ENCODE measurements at places on chromosomes 5 and 9. TPM values are rescaled to one million over a fixed set of nuclear protein-coding genes. Genes with fewer than 3 reads are reported as not detected.
A peak's percentile ranks its signal among the peaks of the same experiment; 100 is the strongest.

SPINK7 gene
- not detected for total RNA-seq

GRCh38 chr5:90680921-90681563, 122.4 kb downstream of the ADGRV1 start:
- no peaks in the 10 kb centered on the region for H3K4me1 ChIP-seq
- H3K4me3 ChIP-seq: no peak overlapping the region
- no peak for DNase-seq
- H3K27me3 ChIP-seq: no peaks in the 10 kb centered on the region
- peak overlapping the region; percentile 10 for H3K27ac ChIP-seq
- peaks cover 18% of the 10 kb centered on the region for H3K36me3 ChIP-seq

GRCh38 chr9:88064554-88064953, 73.7 kb downstream of the SPATA31C2 start:
- H3K4me3 ChIP-seq: no peak overlapping the region
- no peak for DNase-seq
- H3K36me3 ChIP-seq: no peaks in the 10 kb centered on the region
- no peaks in the 10 kb centered on the region for H3K4me1 ChIP-seq
- no peak overlapping the region for H3K27ac ChIP-seq
- H3K27me3 ChIP-seq: no peaks in the 10 kb centered on the region

GRCh38 chr9:131546336-131547084, 1.2 kb downstream of the PRRT1B start:
- no peaks in the 10 kb centered on the region for H3K4me1 ChIP-seq
- DNase-seq: peak; percentile 65
- H3K4me3 ChIP-seq: peak overlapping the region; percentile 40
- H3K27ac ChIP-seq: no peak overlapping the region

- H3K4me3 ChIP-seq: no peak overlapping the region
- H3K27me3 ChIP-seq: peaks cover 7% of the 10 kb centered on the region
- no peaks in the 10 kb centered on the region for H3K36me3 ChIP-seq
- DNase-seq: no peak
Measured at GRCh38 chr5:170589643-170590042, 85.8 kb downstream of the KCNIP1 start.

ARID3C gene
- total RNA-seq: 0.80 TPM

DNA sequence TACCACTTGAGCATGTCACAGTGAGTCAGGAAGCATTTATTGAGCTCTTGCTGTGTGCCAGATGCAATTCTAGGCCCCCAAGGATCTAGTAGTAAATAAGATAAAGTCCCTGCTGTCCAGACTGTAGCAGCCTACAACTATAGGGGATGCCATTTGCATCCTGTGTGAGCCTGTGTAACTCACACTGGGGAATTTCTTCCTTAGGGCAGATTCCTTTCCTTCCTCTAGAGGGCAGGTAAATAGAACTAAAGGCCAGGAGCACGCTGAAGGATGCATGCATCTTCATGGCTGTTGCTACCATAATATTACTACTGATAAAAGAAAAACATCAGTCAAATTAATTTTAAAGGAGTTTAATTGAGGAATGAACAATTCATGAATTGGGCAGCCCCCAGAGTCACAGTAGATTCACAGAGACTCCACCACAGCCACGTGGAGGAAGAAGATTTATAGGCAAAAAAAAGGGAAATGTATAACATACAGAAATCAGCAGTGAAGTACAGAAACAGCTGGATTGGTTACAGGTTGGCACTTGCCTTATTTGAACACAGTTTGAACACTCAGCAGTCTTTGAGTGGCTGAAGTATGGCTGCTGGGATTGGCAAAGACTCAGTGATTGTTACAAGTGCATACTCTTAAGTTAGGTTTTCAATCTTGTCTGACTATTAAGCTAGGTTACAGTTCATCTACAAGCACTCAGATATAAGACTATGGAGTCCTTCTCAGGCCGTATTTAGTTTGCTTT, 98.9 kb downstream of the ACTL7B start:
- H3K4me1 ChIP-seq: no peaks in the 10 kb centered on the region
- DNase-seq: peak; percentile 59
- no peaks in the 10 kb centered on the region for H3K36me3 ChIP-seq
- H3K27ac ChIP-seq: no peak overlapping the region
- H3K27me3 ChIP-seq: peaks cover 10% of the 10 kb centered on the region

DNA sequence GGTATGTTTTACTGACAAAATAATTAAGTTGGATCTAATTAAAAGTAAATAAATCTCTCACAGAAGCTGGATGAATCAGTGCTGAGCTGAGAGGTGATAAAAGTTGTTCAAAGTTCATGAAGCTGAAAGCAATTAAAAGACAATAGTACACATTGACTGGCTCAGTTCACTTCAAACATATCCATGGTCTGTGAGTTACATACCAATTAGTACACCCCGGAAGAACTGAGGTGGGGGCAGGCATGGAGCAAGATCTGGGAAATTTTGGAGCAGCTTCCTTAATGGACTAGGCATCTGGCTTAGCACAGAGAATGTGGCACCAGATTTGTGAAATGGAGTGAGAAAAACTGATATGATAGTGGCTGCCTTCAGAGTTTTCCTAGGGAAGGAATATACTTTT, 152.7 kb downstream of the ATP10B start:
- H3K27me3 ChIP-seq: no peaks in the 10 kb centered on the region
- DNase-seq: no peak
- peak overlapping the region; percentile 8 for H3K4me3 ChIP-seq
- no peak overlapping the region for H3K27ac ChIP-seq

DNA sequence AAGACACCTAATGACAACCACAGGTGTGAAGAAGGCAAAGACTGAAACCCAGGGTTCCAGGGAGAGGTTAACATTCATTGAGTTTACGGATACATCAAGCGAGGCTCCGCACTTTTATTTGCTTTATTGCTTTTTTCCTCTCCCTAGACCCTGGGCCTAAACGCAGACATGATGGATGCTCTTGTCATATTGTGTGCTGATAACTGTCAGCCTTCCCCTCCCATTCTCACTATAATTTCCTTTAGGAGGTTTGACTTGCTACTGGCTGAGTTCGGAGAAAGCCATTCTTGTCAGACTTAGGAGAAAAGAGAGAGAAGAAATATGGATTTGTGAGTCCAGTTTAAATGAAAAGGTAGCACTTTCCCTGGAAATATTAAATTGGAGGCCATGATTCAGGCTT, 471.6 kb downstream of the DNAH5 start:
- DNase-seq: no peak
- no peak overlapping the region for H3K4me3 ChIP-seq
- no peak overlapping the region for H3K27ac ChIP-seq
- no peaks in the 10 kb centered on the region for H3K36me3 ChIP-seq
- H3K27me3 ChIP-seq: no peaks in the 10 kb centered on the region

- H3K4me3 ChIP-seq: no peak overlapping the region
- no peak for DNase-seq
- no peaks in the 10 kb centered on the region for H3K27me3 ChIP-seq
- H3K27ac ChIP-seq: no peak overlapping the region
Measured at GRCh38 chr9:117720066-117720465, 15.9 kb downstream of the TLR4 start.

GRCh38 chr9:128643519-128644300, 12.9 kb downstream of the DYNC2I2 start:
- no peak overlapping the region for H3K4me3 ChIP-seq
- H3K4me1 ChIP-seq: no peaks in the 10 kb centered on the region
- peak overlapping the region; percentile 44 for H3K27ac ChIP-seq
- DNase-seq: no peak
- H3K36me3 ChIP-seq: peaks cover 23% of the 10 kb centered on the region

SPINK6 gene
- total RNA-seq: not detected

- no peaks in the 10 kb centered on the region for H3K36me3 ChIP-seq
- H3K4me3 ChIP-seq: no peak overlapping the region
- DNase-seq: no peak
- peaks cover 3% of the 10 kb centered on the region for H3K4me1 ChIP-seq
- no peaks in the 10 kb centered on the region for H3K27me3 ChIP-seq
Measured at GRCh38 chr5:9661316-9662015, 31.3 kb upstream of the TAS2R1 start.

DNA sequence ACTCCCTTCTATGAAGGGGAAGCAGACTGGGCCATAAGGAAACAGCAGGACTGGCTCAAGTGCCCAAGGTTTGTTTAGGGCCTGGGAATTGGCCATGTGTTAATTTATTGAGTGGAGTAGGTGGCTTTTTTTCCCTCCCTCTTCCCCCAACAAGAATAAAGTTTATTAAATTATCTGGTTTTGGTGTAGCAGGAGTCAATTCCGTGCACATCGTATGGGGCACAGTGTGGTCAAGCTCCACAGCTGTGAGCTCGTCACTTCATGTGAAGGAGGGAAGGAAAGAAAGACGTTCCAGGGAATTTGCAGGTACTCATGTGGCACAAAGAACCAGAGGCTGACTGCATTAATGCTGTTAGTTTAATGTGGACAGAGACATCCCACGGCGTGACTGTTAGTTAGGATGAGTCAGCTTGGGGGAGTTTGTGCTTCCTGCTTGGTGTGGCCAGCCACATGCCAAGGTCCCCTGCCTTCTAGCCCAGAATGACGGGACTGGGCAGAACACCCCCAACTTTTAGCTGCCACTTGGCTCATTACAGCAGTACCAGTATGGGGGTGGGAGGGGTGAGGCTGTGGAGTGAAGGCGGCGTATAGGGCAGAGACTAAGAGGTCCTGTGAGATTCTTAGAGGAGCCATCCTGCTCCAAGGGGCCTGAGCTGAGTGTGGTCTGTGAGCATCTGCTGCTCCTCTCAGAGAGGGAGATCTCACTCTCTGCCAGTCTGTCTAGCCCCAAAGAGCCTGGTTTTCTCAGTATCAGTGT, 33.2 kb downstream of the CSF1R start:
- H3K27ac ChIP-seq: no peak overlapping the region
- H3K4me3 ChIP-seq: no peak overlapping the region
- DNase-seq: peak; percentile 43
- no peaks in the 10 kb centered on the region for H3K27me3 ChIP-seq

- peaks cover 20% of the 10 kb centered on the region for H3K27me3 ChIP-seq
- no peaks in the 10 kb centered on the region for H3K4me1 ChIP-seq
- H3K27ac ChIP-seq: no peak overlapping the region
- DNase-seq: no peak
- no peak overlapping the region for H3K4me3 ChIP-seq
- no peaks in the 10 kb centered on the region for H3K36me3 ChIP-seq
Measured at GRCh38 chr9:84277646-84278045, 62.9 kb downstream of the SLC28A3 start.

FOXD4L6 gene
- total RNA-seq: not detected

DNA sequence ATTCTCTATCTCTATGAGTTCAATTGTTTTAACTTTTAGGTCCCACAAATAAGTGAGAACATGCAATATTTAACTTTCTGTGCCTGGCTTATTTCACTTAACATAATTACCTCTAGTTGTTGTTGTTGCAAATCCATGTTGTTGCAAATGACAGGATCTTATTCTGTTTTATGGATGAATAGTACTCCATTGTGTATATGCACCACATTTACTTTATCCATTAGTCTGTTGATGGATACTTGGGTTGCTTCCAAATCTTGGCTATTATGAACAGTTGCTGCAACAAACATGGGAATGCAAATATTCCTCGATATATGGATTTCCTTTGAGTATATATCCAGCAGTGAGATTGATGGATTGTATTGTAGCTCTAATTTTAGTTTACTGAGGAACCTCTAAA, 36.3 kb downstream of the MEGF9 start:
- H3K4me1 ChIP-seq: peaks cover 7% of the 10 kb centered on the region
- peaks cover 31% of the 10 kb centered on the region for H3K27me3 ChIP-seq
- no peak overlapping the region for H3K4me3 ChIP-seq
- no peaks in the 10 kb centered on the region for H3K36me3 ChIP-seq

LCN9 gene
- total RNA-seq: 10.4 TPM

DNA sequence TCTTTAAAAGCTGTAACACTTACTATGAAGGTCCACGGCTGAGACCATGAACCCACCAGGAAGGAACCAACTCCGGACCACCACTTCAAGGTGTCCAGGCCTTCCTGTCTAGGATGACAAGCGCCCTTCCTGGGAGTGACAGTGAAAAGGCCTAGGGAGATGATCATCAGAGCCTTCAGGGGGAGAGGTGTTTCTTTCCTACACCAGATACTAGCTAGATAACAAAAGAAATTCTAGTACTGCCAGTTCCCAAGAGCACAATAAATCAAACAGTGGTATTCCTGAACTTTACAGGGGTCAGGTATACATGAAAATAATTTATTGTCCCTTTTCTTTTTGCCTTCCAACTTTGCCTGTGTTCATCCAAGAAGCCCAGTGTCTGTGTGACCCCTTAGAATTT, 94.2 kb upstream of the NFIL3 start:
- no peak overlapping the region for H3K4me3 ChIP-seq
- no peaks in the 10 kb centered on the region for H3K27me3 ChIP-seq
- H3K4me1 ChIP-seq: no peaks in the 10 kb centered on the region
- H3K27ac ChIP-seq: no peak overlapping the region
- DNase-seq: no peak

- no peak for DNase-seq
- H3K36me3 ChIP-seq: no peaks in the 10 kb centered on the region
Measured at GRCh38 chr5:76604838-76605237, 18.4 kb downstream of the F2RL2 start.

JAKMIP2 gene
- total RNA-seq: 7.1 TPM

- H3K27ac ChIP-seq: no peak overlapping the region
- DNase-seq: no peak
- no peaks in the 10 kb centered on the region for H3K4me1 ChIP-seq
Measured at GRCh38 chr9:1207686-1208085, 157.5 kb downstream of the DMRT2 start.

SVEP1 gene
- 0.29 TPM for total RNA-seq

LMBRD2 gene
- total RNA-seq: 7.4 TPM

- H3K4me3 ChIP-seq: no peak overlapping the region
- no peaks in the 10 kb centered on the region for H3K27me3 ChIP-seq
- H3K36me3 ChIP-seq: no peaks in the 10 kb centered on the region
Measured at GRCh38 chr9:132481053-132481849, 71.2 kb downstream of the CFAP77 start.

GPRIN1 gene
- total RNA-seq: 4.8 TPM

GALNT12 gene
- 22.1 TPM for total RNA-seq

DNA sequence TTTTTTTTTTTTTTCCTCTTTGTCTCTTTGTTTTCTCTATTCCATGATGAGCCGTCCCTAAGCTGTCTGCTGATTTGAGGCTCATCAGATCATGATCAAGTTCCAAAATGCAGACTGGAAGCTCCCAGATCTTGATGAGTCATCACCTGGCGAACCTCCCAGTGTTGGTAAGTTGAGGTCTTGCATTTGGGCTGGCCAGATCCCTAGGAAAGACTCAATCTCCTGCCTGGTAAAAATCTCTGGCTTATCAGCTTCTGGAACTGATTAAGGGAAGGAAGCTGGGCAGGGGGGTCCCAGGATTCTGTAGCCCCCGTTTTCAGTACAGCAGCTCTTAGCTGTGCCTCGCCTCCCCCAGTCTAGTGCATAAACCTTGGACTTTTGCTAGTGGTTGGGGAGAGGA, 69.0 kb downstream of the TSPAN17 start:
- no peak for DNase-seq
- no peak overlapping the region for H3K4me3 ChIP-seq
- no peaks in the 10 kb centered on the region for H3K36me3 ChIP-seq

SLC25A2 gene
- total RNA-seq: 0.50 TPM

DNA sequence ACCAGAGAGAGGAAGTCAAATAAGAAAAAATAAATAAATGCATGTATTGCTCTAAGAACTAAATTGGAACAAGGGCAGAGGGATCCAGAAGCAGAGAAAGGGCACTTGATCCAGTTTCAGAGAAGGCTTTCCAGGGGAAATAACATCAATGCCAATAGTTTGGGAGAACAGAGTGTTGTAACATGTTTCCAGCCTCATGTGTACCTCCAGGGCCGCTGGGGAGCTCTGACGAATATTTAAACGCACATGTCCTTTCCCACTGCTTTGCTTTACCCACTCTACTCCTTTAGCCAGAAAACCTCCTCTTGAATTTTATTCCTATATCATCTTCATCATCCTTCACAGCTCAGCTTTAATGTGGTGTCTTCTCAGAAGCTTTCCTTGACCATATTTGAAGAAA, 233.7 kb downstream of the ENC1 start:
- no peak overlapping the region for H3K27ac ChIP-seq
- peaks cover 15% of the 10 kb centered on the region for H3K27me3 ChIP-seq
- no peak overlapping the region for H3K4me3 ChIP-seq
- no peaks in the 10 kb centered on the region for H3K4me1 ChIP-seq
- no peak for DNase-seq

C9 gene
- total RNA-seq: not detected

GRXCR2 gene
- total RNA-seq: not detected
